Thyroid gland (tissue), 4 donors: ENCODE measurements at places on chromosomes 12 and 14.
A peak's percentile ranks its signal among the peaks of the same experiment; 100 is the strongest.

- peak; percentile 55 for DNase-seq
These were observed at the start of gene NPAS3 for GRCh38 chr14:32938719-32939253. TSS of gene NPAS3 (plus strand) at chr14:32938879.

DNA sequence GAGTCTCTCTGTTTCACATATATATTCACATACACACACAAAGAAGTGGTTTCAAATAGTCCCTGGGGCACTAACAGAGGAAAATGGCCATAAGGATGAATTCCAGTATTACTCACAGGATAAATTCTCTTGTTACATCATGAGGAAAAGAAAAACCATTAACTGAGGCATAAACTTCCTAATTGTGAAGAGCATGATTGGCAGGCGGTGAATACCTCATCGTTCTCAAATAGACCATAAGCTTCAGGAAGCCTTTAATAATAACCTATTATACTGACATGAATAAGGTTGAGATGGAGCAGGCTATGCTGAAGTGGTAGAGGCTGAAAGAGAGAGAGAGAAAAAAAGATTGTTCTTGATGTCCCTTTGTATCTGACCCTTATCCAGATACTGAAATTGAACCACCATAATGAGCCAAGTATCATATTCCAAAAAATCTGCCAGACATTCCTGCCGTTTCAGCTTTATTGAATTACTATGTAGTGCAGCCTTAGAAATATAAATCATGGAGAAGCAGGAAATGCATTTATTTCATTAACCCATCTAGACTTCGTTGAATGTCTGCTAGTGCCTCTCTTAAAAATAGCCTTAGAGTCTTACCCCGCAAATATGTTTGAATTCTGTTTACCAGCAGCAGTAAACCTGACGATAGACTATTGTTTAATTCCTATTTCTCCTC is 86.8 kb downstream of the NUAK1 start:
- no peak for DNase-seq

GRCh38 chr12:42868291-42868690 is 278.7 kb upstream of the PRICKLE1 start:
- no peak for DNase-seq

DNA sequence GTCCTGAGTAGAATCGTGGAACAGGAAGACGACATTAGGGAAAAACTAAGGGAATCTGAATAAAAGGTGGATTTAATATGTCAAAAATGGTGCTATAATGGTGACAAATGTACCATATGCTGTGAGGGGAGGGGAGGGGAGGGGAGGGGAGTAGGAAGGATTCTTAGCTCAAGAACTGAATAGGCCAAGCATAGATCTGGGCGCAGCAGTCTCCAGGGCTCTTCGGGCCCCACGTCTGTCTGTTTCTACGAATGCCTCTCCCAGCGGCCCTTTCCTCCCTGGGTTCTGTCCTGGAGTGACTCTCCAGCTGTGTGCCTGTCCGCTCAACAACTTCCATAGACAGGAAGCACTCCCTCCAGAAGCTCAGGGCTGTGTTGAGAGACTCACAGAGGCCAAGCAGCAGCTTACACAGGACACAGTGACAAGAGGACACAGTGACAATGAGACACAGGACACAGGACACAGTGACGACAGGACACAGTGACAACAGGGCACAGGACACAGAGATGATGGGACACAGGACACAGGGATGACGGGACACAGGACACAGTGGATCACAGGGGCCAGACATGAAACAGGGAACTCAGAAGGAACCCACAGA is 42.4 kb upstream of the PPP2R5C start:
- DNase-seq: no peak

- no peak for DNase-seq
These were observed 229.2 kb upstream of the TMTC1 start for GRCh38 chr12:30012816-30013450.

- peak; percentile 64 for DNase-seq
These were observed 193.0 kb upstream of the PWP1 start for GRCh38 chr12:107492393-107493134.
